NCI-H226 (cell line): ENCODE measurements at places on chromosomes 3 and 15.
A peak's percentile ranks its signal among the peaks of the same experiment; 100 is the strongest.

DNA sequence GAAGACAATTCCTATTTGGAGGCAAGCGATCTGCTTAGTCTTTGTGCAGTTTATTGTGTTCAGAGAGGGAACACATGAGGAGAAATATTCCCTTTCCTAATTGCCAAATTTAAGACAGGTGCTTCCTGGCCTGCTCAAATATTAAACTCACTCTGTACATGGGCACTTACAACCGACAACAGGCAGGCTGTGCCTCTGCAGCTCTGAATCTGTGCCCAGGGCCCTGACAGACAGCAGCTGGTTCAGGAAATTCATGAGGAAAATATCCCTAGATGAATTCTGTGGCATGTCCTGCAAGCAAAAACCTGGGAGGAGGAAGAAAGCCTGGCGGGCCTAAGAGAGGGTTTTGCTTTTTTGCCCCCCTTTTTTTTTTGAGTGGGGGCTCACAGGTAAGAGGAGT, 169.3 kb upstream of the TRIM42 start:
- DNase-seq = no peak

DNA sequence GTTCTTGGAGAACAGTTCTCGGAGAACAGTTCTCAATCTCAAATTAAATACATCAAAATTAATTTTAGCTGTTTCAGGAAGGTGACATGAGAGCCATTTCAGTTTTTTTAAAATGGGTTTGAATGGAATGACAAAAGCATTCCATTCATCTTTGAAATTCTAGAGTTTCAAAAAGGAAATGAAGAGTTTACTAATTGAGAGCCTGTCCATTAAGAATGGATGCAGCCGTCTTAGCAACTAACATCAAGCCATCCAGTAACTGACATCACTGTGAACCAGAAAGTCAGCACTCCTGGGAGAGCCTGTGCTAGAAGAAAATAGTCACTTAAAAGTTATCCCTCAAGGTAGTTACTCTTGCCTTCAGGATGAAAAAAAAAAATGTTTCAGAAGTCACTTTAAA, 47.0 kb upstream of the FSTL1 start:
- no peak for DNase-seq

- no peak for DNase-seq
Observed at GRCh38 chr15:23687143-23687470, at the start of gene NDN. TSS of gene NDN (minus strand) at chr15:23687305. CDS start at chr15:23687217, 88 bp downstream.

GRCh38 chr3:57570878-57571277, 14.8 kb downstream of the PDE12 start:
- DNase-seq = no peak

GRCh38 chr15:75452865-75453702, 1.6 kb upstream of the SIN3A start:
- peak; percentile 42 for DNase-seq

GRCh38 chr15:60994963-60995475, 234.1 kb downstream of the RORA start:
- no peak for DNase-seq

DNA sequence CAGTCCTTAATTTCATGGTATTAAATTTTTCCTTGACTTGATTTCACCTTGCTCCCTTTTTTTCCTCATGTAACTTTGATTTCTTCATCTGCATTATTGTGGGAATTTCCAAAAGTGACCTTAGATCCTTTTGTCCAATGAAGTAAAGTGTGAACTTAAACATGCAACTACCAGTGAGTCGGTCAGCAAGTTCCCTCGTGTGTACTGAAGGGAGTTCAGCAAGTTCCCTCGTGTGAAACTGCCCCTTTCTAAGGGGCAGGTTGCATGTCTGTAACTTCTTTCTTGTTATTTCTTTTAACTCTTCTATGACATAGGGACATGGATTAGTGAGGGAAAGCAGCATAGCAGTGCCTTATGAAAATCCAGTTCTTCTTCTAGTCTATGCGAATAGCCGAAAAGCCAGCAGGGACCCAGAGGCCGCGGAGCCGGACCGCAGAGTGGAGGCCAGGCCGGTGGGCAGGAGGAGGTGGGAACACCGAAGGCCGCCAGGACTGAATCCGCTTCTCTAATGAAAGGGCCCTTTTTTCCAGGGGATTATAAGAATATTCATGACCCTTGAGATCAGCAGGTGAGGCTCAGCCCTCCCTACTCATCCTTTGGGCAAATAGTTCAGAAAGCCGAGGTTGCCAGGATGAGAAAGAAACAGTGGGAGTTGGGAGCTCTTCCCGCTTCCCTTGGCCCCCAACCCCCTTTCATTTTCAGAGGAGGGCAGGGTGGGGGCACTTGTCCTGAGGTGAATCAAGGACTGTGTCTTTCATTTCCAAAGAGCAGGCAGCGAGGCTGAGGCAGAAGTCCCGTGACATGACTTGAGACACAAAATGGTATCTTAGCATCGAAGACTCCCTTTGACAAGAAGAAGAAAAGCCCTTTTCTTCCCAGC, 117.5 kb downstream of the OPA1 start:
- no peak for DNase-seq

DNA sequence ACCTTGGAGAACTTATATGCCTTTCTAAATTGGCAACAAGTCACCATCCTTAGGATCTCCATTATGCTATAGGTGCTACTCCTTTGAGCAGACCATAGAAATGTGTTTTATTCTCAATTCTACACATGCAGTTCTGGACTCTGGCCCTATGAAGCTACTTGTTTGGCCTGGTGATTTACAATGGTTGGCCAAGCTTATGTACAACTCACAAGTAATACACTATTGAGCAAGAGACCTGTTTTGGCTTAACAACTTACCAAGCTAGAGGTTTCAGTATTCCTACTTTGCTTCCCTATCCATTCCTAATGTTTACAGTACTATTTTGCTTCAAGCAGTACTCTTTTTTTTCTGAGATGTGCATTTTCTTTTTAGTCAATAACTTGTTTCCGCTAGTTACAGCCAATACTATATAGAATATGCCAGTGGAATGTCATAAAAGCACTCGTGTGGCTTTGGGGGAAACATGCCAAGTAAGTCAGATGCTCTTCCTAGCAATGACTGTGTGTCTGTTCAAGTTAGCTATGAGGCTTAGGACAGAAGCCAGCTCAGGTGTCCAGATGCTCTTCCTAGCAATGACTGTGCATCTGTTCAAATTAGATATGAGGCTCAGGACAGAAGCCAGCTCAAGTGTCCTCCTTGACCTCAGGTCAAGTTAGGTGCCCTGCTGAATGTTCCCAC, 174.9 kb upstream of the SEMA6D start:
- no peak for DNase-seq

GRCh38 chr3:175608356-175608755, 749.2 kb downstream of the NAALADL2 start:
- no peak for DNase-seq

DNA sequence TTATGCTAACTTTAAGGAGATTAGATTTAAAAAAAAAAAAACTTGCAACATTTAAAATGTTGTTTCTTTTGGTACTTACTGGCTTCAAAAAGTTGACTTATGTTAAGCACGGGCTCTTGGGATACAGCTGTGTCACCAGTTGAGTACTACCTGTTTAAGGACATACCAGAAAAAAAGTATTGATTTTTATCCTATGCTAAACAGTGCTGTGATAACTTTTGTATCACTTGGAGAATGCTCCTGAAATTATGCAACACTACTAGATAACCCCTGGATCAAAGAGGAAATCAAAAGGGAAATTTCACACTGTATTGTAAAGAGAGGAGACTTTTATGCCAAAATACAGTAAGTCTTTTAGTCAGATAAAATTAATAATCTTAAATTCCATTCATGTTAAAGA, 77.7 kb downstream of the SLMAP start:
- DNase-seq = no peak

GRCh38 chr15:38085114-38085513, 150.7 kb downstream of the TMCO5A start:
- no peak for DNase-seq

- peak; percentile 1 for DNase-seq
Observed at GRCh38 chr3:66938338-66938963, 59.7 kb upstream of the KBTBD8 start.
